ENCODE measurements at places on chromosomes 5 and 9.

GRCh38 chr5:61496860-61497259 is 164.8 kb downstream of the ZSWIM6 start:
- no peak for DNase-seq

DNA sequence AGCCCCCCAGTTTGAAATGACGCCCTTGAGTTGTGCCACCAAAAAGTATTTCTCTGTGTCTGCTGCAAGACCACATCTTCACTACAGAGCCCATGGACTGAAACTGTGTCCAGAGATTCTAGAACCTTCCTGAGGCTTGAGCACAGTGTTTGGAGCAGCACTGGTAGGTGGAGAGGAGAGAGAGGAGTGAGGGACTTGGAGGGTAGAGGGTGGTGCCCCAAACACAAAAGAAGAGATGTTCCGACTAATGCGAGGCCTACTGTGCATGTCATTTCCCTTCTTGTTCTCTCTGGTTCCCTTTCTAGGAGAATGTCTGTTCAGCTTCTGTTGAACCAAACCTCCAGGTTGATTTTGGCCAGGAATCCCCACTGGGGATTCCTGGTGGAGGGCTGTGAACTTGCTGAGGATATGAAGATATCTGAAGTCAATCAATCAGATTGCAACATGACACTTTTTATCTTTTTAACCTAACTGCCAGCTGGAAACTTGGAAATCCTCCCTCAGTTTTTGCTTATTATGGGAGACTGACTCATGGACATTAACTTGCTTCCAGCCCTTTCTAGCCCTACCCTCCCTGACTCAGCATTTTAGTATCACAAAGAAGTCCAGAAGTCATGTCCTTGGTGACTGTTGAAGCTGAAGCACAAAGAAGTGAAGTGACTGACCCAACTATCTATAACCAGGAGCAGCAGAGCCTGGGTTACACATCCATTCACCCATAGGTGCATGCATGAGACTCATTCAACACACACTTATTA is 154.5 kb downstream of the NR3C1 start:
- DNase-seq = no peak

DNA sequence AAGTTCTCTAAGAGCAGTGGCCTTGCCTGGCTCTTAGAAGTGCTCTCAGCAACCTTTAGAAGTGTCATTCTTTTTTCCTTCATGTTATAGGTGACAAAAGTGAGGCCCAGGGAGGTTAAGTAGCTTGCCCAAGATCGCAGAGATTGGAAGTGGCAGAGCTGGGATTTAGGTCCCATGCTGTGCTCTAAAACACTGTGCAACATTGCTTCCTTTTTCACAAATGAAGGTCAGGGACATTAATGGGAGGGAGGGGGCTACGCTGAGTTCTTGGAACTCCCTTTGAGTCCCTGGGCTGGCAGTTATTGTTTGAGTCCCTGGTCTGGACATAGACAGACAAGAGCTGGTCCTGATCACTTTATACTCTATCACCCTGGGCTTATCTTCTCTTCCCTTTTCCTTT is 45.3 kb downstream of the PAM start:
- DNase-seq = no peak

GRCh38 chr9:13020146-13021040 is 245.6 kb downstream of the LURAP1L start:
- DNase-seq = no peak

GRCh38 chr5:180098526-180098925 is 27.0 kb upstream of the RNF130 start:
- no peak for DNase-seq

- peak; percentile 24 for DNase-seq
Measured at GRCh38 chr5:66769839-66770617, 173.8 kb downstream of the MAST4 start.

DNA sequence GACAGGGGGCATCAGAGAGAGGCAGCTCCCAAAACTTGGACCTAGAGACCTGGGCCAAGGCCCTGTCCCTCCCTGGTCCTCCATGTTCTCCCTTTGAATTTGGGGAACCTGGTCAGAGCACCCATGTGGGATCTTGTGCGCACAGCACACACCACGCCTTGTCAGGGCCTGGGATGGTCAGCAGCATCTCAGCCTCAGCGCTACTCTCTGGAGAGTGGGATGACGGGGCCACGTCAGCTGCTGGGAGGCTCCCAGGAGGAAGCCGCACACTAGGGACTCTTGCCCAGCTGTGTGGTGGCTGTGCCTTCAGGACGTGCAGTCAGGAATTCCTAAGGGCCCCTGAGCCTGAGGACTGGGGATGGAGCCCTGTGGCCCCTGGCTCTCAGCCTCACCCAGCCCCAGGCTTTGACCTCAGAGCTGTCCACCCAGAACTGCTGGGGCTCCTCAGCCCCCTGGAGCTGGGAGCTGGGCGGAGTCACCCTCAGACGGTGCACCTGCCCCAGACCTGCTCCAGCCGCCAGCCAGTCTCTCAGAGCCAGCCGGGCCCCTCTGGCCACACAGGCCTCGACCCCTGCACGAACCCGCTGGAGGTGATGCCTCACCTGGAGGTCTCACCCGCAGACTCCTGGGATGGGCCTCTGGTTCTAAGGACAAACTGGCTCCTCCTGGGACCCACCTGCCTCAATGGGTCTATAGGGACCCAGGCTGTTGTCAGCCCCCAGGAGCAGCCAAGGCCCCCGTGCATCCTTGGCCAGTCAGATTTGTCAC is 38.3 kb upstream of the EGFL7 start:
- DNase-seq = no peak

DNA sequence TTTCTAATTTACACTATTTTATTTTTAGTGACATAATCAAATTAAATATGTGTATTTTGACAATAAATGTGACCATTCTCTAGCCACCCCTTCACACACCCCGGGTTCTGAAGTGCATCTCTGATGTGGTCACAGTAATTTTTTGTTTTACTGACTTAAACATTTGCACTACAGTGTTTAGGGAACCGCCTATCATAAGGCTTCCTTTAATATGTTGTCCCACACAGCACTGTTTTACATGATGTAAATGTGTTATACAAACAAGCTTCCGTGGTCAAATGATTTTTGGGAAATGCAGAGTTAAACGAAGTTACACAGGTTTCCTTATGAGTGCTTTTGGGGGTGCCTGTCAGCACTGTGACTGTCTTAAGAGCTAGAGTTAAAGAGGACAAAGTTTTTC is 86.5 kb downstream of the KDM4C start:
- DNase-seq = no peak

GRCh38 chr5:133245191-133246052 is 193.6 kb downstream of the HSPA4 start:
- DNase-seq = no peak

GRCh38 chr5:107782561-107783169 is 111.9 kb upstream of the EFNA5 start:
- DNase-seq = no peak

GRCh38 chr5:153797484-153797883 is 241.2 kb downstream of the FAM114A2 start:
- no peak for DNase-seq

DNA sequence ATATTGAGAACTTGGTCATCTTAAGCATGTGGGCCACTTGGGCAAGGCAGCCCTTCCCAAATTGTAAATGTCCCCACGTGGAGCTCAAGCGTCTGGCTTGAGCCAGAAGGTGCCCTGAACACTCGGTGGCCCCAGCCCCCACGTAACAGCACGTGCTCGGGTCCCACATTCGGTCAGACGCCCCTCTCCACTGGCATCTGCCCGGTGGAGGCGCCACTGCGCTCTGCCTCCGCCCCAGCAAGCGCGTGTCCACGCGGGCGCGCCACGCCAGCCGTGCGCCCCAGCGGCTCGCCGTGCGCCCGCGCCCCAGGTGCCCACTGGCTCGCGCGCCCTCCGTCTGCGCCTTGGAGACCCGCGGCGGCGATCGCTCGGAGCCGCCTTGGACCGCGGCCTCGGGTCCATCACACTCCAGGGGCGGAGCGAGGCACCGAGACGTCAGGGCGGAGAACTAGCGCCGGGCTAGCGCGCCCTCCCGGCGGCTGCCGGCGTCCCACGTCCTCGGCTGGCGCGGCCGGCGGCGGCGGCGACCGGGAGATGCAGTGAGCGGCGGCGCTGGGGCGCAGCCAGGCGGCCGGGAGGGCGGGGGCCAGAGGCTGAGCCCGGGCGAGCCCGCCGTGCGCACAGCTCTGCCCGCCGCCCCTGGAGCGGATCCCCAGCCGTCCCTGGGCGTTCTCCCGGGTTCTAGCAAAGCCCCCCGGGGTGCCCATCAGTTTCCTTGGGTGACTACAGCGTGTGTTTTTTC is at the start of gene PALM2AKAP2:
Gene PALM2AKAP2, plus strand, starts transcription at position 488 of the 742 bp plus-strand sequence. CDS start 291 bp downstream, outside the sequence.
- DNase-seq = peak; percentile 81

DNA sequence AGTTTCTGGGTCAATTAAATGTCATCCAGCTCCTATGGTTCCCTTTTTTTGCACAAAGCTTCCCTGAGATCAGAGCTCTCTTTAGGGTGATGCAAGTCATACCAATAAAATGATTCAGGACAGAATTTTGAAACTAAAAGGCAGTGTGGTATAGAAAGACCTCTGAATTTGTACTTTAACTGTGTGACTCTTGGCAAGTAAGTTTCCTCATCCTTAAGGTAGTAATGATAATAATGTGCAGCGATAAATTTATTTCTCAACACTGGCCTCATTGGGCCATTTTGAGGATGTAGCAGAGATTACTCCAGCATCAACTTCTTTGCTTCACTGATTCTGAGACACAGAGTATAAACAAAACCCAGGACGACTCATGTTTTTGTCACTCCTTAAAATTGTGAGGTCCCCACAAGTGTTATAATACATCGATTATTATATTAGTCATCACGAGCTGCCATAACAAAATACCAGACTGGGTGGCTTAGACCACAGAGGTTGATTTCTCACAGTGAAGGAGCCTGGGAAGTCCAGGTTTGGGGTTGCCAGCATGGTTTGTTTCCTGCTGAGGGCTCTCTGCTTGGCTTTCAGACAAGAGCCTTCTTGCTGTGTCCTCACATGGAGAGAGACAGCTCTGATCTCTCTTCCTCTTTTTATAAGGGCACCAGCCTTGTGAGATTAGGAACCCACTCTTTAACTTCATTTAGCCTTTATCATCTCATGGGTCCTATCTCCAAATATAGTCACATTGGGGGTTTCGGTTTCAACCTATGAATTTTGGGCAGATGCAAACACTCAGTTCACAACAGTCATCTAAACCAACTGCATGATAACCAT is 293.0 kb downstream of the ZNF608 start:
- DNase-seq = no peak

- DNase-seq = no peak
Measured at GRCh38 chr5:132915681-132916080, 42.2 kb downstream of the LEAP2 start.

DNA sequence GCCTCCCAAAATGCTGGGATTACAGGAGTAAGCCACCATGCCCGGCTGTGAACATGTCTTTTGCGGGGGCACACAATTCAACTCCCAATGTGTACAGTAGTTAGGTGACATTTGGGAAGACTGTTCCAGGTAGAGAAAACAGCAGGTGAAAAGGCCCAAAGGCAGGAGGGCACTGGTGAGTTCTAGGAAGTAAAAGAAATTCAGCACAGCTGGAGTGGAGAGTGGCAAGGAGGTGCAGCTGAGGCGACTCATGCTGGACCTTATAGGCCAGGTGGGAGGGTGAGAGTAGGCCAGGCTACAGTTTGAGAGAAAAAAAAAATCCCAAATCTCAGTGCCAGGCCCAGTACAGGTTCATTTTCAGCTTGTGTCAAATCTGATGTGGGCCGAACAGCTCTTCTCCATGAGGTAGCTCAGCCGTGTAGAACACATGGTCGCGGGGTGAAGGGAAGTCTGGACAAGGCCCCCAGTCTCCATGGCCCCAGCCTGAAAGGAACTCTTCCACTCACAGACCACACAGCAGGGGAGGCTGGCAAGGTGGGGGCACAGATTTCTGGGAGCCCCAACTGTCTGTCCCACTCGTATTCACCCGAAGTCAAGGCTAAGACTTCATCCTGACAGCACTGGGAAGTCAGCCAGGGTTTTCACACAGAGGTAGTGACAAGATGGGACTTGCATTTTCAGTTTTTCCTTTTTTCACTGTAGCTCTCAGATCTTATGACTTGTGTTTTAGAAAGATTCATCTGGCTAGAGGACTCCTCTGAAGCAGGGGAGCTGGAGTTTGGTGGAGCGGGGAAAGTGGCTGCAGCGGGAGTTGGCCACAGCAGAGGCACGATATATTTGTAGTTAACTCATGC is 4.5 kb upstream of the HNRNPAB start:
- no peak for DNase-seq

DNA sequence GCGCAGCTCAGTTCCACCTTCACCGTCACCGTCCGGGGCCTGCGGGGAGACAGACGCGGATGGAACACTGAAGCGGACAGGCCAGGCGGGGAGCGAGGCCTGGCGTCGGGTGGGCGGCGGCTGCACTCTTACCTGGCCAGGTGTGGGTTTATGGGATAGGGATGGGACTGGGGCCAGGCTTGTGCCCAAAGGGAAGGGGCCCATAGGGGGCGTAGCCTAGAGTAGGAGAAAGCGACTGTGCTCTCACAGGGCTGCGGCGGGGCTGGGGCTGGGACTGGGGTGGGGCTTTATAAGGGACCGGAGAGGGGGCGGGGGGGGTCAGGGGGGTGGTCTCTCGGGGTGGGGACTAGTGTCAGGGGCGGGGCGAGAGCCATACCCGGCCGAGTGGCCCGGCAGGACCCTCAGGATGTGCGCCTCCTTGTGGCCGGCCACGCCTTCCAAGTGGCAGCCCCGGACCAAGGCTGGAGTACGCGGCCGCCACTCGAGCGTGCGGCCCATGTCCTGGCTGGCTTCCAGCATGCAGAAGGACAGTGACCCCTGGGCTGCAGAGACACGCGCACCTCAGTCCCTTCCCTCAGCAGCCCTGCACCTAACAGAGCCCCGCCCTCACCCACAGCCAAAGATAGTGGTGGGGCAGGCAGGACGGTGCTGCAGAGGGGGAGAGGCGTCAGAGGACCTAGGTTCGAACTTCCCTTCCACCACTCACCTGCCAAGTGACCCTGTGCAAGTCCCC is 22.8 kb downstream of the FPGS start:
- peak; percentile 63 for DNase-seq

DNA sequence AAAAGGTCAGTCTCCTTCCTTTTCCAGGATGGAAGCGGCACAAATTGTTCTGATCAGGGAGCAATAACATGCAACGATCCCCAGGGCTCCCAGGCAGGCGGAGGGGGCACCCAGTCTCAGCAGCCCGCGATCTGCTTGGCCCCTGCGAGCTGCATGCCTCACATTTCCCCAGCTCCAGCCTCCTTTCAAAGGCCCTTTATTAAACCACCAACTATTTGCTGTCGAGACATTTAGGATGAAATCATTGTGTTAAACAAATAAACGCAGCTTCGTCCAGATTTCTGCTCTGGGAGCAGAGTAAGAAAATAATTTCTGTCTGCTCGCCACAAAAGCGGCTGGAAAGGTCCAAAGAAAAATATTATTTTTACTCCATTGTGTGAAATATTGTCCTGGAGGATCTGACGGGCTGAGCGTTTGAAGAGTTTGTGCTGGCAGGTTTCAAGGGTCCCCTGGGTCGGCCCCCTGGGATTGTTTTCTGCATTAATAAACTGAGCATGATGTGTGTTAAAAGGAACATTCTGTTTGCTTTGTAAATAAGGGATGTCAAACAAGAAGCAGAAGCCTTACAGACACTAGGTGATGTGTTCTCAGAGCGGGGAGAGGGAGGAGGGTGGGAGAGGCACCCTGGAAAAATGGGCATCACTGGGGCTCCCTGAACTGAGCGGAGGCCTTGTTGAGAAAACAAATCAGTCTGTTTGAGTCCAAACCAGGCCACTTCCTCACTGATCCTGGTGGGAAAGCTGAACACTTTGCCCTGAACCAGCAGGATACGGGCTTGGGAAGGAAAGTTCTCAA is 110.1 kb downstream of the FOXD1 start:
- no peak for DNase-seq

GRCh38 chr9:107592424-107592823 is 102.9 kb upstream of the KLF4 start:
- DNase-seq = no peak

- DNase-seq = no peak
Measured at GRCh38 chr5:163318707-163319106, 118.7 kb upstream of the CCNG1 start.

- no peak for DNase-seq
Measured at GRCh38 chr5:170528976-170529375, 25.2 kb downstream of the KCNIP1 start.

Measured in heart right ventricle (tissue), 16 donors.